ENCODE measurements at places on chromosomes 16 and 17. TPM values are rescaled to one million over a fixed set of nuclear protein-coding genes. Genes with fewer than 3 reads are reported as not detected.

KRT40 gene
- not detected for total RNA-seq

DNA sequence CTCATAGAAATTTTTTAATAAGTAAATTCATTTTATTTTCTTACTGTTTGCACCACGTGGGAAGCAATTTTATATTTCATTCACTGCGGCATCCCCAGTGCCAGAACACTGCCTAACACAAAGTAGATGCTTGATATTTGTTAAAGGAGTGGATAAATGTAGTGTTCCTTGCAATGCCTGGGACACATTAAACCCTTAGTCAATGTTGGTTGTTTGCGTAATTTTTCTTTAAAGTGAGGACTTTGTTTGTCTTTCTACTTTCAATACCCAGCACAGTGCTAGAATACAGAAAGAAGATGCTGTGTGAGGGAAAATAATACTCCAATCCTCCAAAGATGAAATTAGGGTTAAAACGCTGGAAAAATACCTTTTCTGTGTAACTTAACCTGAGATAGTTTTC, 299.3 kb downstream of the MAP2K6 start:
- DNase-seq: no peak

DNA sequence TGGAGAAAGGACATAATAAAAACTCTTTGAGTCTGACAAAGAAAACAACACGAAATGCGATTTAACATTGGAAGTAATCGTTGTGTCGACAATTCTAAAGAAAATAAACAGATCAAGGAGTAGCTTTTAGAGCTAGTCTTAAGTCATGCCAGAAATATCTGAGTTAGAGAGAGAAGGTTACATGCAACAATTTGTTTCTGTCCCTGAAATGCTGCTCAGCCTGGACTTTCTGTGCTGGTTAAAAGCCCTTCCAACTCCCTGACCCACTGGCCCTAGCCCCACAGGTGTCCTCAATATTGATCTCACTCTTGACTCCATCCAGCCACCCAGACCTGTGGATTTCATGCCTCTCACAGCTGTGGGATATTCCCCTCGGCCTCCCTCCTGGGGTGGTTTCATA, 33.2 kb upstream of the TEX2 start:
- DNase-seq: no peak

MEOX1 gene
- total RNA-seq: not detected

GRCh38 chr17:40086150-40087044, 14.0 kb downstream of the NR1D1 start:
- no peak for DNase-seq

DNA sequence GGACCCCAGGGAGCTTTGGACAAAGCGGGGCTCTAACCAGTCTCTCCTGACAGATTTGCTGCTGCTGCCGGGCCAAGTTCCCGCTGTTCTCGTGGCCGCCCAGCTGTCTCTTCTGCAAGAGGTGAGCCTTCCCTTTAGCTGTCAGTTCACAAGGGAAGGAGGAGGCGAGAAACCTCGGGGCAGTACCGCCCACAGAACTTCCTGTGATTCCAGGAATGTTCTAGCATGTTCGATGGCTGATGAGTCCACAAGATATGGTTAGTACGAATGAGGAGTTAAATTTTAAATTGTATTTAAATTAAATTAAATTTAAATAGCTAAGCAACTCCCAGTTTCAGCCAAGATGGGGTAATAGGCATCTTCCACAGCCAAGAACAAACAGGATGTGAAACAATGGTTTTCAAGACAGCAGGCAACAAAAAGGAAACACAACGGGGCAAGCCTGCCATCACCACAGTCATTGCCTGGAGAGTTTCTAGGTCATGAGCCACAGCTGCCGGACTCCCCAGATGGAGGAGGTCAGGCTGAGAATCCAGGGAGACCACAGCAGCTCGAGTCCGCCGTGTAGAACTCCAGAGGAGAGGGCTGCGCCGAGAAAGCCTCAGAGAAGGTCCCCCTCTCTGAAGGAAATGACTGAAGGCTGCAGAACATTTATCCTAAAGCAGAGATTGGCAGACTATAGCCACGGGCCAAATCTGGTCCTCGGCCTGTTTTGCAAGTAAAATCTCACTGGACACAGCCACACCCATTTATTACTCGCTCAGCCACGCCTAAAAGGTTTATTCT, 9.5 kb upstream of the TCF25 start:
- DNase-seq: peak; percentile 49

- no peak for DNase-seq
These were observed 78.4 kb downstream of the ZNF778 start for GRCh38 chr16:89295915-89296314.

DNA sequence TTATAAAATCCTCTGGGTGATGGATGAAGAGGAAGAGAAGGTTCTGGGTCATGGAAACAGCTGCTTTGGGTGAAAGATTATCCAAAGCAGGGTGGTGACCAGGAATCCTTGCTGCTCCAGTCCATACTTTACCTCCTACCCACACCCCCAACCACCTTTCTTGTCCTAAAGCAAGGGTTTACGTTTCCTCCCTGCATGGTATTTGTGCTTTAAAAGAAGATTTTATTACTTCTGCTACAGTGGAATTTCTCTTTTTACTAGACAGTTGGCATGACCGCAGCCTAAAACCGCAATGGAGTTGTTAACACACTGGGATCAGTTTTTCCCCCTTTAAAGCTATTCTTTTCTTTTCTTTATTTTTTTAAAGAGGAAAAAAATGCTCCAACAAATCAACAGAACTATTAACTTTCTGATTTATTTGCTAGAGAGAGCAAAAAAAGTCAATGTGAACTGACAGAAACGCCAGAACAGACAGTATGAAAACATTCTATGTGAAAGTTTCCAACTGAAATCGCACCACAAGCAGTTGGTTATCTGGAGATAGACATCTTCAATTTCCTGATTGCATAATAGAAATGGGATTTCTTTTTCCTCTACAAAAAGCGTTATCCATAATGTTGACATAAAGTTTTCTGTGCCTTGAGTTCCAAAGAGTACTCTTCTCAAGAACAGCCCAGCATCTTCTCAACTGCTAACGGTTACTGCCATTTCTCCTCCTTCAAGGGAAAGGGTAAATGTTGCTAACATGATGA, 236.0 kb downstream of the IRX3 start:
- no peak for DNase-seq

- DNase-seq: no peak
These were observed 3.0 kb downstream of the SYNGR3 start for GRCh38 chr16:1992704-1993317.

- no peak for DNase-seq
These were observed 71.4 kb downstream of the ABR start for GRCh38 chr17:1108478-1108764.

DNA sequence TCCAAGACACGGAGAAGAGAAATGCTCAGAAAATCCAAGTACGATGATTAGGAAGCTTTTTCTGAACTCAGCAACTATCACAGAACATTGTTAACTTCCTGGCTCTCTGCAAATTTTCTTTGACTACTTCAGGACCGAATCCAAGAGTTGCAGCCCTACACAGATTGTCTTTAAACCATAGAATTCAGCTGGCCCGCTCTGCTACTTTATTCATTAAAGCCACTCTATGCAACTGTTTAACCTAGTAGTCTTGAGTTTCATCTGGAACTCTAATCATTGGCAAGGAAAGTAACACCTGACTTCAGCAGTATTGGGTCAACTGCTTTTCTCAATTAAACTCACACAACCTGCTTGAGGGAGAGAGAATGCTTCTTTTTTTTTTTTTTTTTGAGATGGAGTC, 210.1 kb downstream of the SLC39A11 start:
- no peak for DNase-seq

DNA sequence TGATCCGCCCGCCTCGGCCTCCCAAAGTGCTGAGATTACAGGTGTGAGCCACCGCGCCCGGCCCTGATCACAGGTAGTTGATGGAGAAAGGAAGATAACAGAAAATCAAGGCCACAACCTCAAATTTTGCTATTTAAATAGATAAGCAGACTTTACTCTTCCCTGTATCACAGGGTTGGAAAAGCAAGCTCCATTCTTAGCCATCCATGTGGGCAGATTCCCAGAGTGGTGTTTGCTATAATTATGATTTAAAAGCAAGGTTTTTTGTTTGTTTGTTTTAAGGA, 44.4 kb downstream of the TUBD1 start:
- no peak for DNase-seq

- no peak for DNase-seq
These were observed 292.5 kb downstream of the XYLT1 start for GRCh38 chr16:17177959-17178905.

GRCh38 chr16:67928147-67928546, 3.5 kb downstream of the CTRL start:
- DNase-seq: no peak

GRCh38 chr17:1109606-1110540, 69.9 kb downstream of the ABR start:
- no peak for DNase-seq

DNA sequence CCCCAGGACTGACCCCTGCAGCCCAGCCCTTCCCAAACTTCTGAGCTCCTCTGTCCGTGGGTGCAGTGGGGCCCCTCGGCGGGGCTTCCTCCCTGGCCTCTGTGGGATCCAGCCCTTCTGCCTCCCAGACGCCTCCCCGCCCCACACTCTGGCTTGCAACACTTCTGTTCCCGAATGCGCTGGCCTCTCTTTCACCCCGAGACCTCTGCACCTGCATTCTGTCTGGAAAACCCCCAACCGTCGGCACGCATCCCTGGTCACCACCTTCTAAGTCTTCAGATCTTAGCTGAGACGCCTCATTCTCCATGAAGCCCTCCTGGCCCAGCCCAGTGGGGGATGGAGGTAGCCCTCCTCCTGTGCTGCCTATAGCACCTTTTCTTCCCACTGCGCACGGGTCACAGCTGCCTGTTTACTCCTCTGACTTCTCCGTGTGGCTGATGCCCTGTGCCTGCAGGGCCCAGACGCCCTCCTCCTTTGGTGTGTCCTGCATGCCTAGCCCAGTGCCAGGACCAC, 26.4 kb downstream of the TMEM235 start:
- DNase-seq: no peak

GRCh38 chr16:75570396-75571065, 4.4 kb downstream of the GABARAPL2 start:
- DNase-seq: no peak

GRCh38 chr17:49741692-49742076, 22.2 kb downstream of the FAM117A start:
- no peak for DNase-seq

- no peak for DNase-seq
These were observed 477.7 kb downstream of the HS3ST4 start for GRCh38 chr16:26169473-26169872.

CDH8 gene
- total RNA-seq: 2.6 TPM

CDR2L gene
- total RNA-seq: 4.7 TPM

NPIPA8 gene
- not detected for total RNA-seq

EVI2A gene
- not detected for total RNA-seq

OTOP2 gene
- under 0.01 TPM for total RNA-seq

SLC5A10 gene
- 0.13 TPM for total RNA-seq

DNA sequence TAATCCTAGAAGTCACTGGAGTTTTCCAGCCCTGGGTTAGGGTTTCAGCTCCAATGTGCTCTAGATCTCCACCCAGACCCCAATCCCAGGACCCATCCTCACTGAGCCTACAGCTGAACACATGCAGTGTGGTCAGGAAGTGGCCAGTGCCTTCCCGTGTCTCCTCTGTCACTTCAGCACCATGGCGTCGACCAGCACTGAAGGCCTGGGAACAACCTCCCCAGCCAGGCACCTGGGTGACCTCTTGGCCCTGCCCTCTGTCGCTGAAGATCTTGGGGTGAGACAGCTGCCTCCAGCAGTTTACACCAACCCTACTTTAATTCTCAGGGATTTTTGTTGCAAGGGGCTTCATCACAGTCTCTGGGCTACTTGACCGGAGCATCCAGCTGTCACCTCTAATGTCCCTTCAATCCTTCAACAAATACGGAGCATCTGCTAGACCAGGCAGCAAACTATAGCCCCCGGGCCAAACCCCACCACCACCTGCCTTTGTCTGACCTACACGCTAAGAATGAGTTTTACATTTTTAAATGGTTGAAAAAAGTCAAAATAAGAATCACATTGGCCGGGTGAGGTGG, 18.0 kb upstream of the GSG1L start:
- no peak for DNase-seq

DNA sequence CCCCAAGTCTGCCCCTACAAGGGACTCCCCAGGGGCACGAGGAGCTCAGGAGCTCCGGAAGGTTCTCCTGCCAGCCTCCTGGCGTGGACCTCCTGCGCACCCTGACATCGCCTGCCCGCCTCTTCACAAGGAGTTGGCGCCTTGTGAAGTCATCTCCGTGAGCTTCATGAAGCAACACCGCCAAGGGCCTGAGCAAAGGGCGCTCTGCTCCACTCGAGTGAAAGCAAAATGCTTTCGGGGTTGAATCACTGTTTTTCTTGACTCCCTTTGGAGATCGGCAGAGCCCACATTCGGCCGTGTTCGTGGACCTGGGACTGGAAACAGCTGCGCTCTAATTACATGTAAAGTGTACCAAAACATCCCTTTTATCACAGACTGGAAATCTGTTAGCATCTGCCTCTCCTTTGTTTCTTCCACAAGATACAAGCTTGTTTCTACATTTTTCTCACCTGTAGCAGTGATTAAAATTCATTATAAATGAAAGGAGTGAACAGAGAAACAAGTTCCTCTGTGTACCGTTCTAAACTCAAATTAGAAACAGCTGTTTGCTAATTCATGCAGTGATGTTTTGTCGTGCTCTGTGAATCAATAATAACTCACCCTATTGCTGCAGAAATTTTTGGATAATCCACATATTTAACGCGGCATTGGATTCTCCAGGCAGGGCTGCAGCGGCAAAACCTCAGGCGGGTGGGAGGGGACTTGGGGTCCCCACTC, 203.3 kb downstream of the ZNF423 start:
- no peak for DNase-seq

- peak; percentile 98 for DNase-seq
These were observed 27.0 kb downstream of the CBFB start for GRCh38 chr16:67055712-67056487.

DNA sequence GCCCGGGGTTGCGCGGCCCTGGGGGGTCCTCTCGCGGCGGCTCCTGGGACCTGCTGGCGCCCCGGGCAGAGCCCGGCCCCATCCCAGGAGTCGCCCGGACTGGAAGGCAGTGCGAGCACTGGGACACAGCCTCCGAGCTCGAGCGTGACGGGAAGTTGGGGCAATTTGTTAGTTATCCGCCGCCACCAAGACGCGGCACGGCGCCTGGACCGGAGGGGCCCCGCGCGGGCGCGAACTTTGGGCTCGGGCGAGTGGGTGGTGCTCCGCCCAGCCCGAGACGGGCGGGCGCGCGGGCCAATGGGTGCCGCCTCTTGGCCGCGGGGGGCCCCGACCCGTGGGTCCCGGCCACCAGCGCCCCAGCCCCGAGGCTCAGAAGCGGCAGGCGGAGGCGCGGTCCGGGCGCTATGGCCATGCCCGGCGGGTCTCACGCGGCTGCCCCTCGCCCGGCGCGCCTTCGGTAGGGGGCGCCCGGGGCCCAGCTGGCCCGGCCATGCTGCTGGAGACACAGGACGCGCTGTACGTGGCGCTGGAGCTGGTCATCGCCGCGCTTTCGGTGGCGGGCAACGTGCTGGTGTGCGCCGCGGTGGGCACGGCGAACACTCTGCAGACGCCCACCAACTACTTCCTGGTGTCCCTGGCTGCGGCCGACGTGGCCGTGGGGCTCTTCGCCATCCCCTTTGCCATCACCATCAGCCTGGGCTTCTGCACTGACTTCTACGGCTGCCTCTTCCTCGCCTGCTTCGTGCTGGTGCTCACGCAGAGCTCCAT, at the start of gene ADORA2B:
Gene ADORA2B, plus strand, starts transcription at position 372 of the 768 bp plus-strand sequence. Its CDS starts 119 bp downstream, at position 491.
- DNase-seq: peak; percentile 40

GRCh38 chr17:6713130-6713917, at the start of gene SLC13A5:
TSS of gene SLC13A5 (minus strand) at chr17:6713369. CDS start at chr17:6713333, 36 bp downstream.
- DNase-seq: peak; percentile 4

- DNase-seq: no peak
These were observed 70.1 kb downstream of the ABCC12 start for GRCh38 chr16:48085729-48086128.

GRCh38 chr17:11852912-11853311, 144.4 kb downstream of the ZNF18 start:
- no peak for DNase-seq

CTF1 gene
- total RNA-seq: 0.26 TPM

Measured in bronchial epithelial cell (primary cell).